ENCODE measurements at places on chromosomes 6 and 20.

DNA sequence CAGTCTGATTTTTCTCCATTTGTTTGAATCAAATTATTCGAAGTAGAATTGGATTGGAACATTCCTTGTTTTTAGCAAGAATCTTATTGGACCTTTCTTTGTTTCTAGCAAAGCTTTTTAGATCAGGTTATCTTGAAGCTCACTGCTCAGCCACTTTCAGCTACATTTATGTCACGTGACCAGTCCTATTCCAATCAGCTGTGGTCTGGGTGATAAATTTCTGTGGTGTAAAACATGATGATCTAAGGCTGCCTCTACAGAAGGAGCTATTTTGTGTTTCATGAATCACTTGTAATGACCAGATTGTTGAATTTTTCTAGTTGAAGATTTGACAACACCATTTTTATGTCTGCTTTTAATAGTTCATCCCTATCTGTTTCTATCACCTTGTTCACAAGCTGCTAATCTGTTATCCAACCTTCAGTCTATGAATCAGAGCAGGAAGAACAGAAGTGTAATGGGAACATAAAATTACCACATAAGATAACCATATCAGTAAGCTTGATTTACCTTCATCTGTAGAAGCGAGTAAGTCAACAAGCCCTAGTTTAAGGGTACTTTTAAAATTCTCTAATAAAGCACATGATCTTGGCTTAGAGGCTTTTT lies 101.0 kb upstream of the MAP3K7 start:
- no peak for DNase-seq

GRCh38 chr20:64073476-64074183 lies 5.7 kb downstream of the RGS19 start:
- no peak for DNase-seq

GRCh38 chr6:4358414-4359107 lies 223.2 kb upstream of the ECI2 start:
- no peak for DNase-seq

DNA sequence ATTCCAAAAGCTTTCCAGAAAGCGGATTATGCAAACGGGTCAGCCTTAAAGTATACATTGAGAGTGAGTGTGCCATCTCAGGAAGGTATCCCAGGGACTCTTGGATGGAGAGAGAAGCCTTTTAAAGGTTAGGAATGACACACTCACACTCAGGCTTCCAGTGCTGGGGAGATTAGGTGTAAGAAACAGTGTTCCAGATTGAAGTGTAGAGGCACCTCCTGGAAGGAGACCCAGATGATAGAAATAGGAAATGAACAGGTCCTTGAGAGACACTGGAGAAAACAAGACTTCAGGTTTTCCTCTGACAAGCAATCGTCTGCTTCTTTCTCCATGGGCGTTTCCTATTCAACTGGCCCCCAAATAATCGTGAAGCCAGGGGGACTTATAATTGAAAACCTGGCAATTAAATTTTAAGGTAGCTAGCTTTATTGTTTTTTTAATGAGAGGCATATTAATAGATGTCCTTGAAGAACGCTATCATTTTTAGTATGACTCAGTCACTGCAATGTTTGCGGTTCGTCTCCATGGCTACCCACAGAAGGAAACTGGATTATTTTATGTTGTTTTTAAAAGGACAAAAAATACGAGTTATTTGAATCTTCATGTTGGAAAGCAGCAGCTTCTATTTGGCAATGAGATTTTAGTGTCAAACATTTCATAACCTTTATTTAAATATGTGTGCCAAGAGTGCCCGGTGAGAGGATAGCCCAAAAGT lies 85.3 kb downstream of the TRMT6 start:
- DNase-seq = peak; percentile 31

GRCh38 chr6:43762966-43763695 lies 6.9 kb upstream of the VEGFA start:
- no peak for DNase-seq

DNA sequence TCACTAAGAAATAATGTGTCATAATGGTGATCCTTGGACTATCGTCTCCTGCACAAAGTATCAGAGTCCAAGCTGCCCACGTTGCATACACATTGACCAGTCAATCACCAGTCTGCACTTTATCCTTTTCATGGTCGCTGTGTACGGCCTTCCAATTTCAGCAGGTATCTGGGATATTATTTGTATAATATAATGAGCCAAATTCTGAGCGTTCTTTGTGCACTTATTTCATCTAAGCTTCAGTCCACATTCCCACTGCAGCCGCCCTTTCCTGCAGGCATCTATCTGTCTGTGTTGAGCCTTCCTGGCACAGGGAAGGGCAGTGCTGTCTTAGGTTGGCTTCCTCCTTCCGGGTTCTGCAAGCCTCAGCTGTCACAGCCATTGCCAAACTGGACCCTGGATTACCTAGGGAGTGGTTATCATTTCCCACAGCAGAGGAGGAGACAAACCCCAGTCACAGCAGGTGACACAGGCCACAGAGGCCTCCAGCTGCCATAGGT lies 174.3 kb downstream of the TTLL2 start:
- DNase-seq = no peak

DNA sequence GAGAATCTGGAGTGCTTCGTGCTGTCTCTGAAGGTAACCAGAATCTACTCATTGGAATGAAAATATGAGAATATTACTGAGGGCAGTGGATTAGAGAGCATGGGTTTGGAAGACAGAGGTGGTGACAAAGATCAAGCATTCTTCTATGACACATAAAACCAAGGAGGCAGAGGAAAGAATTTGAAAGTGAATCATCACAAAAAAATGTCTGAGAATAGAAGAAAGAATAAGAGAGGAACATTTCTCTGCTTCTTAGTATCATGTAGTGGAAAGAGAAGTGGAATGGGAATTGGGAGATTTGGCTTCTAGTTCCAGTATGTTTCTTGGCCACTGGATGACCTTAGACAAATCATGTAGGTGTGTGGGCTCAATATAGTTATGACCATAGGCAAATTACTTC lies 474.0 kb downstream of the TFAP2B start:
- DNase-seq = no peak

GRCh38 chr6:41678511-41679084 lies 40.3 kb downstream of the MDFI start:
- no peak for DNase-seq

DNA sequence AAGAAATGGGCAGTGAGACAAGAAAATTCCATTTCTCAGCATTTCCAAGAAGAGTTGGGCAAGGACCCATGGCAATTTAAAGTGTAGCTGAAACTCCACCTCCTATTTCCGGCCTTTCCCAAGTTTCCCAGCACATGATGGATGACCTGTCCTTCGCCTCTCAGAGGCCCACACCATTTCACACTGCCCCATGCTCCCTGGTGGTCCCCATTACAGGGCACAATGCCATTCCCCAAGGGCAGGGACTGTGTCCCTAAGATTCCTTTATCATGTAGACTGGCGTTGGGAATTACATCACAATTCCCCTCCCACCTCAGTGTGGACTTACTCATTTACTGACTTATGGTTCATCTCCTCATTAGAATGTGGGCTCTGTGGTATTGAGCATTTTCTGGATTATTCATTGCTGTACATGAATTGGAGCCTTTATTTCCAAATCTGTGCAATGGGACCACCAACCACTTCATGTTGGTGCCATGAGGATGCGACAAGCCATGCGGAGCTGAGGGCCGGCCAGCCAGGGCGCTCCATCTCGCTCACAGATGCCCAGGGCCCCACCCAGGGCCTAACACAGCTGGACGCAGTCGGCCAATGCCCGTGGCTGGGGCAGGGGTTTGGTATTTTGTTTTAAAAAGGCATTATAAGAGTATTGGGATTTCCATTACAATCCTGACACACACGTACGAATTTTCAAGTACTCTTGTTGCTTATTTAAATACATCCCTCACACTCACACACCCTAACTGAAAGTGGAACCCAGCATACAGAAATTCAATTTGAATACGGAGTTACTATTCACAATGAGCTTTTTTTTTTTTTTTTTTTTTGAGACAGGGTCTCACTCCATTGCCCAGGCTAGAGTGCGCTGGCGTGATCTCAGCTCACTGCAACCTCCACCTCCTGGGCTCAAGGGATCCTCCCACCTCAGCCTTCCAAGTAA lies 5.4 kb downstream of the ACSS1 start:
- DNase-seq = no peak

GRCh38 chr6:92779746-92780145 lies 639.6 kb downstream of the EPHA7 start:
- no peak for DNase-seq

GRCh38 chr6:3317741-3318211 lies 59.0 kb downstream of the PSMG4 start:
- DNase-seq = no peak

DNA sequence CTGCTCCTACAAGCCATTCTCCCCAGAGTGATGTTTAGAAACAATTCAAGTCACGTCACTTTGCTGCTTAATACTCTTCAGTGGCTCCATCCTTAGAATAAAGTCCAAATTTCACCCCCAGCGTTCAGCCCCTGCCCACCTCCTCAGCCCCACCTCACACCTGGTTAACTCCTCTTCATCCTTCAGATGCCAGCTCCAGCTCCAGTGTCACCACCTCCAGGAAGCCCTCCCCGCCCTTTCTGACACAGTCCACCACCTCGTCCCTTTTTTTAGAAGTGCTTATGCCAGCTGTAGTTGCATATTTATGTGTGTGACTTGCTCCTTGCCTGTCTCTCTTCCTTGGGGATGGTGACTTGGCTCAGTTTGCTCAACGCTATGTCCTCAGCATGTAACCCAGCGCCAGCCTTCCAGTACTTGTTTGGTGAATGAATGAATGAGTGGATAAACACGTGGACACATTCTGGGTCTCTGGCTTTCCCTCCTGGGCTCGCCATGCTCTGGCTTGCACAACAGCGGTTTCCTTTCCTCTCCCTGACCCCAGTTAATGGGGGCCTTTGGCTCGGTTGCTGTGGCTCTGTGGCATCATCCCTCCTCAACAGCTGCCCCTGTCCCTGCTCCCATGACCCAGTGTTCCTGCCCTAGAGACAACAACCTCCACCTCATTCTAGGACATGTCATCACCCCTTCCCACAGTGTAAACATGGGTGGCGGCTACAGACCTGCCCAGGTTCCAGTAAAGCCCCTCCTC lies 3.7 kb upstream of the IP6K3 start:
- DNase-seq = no peak

DNA sequence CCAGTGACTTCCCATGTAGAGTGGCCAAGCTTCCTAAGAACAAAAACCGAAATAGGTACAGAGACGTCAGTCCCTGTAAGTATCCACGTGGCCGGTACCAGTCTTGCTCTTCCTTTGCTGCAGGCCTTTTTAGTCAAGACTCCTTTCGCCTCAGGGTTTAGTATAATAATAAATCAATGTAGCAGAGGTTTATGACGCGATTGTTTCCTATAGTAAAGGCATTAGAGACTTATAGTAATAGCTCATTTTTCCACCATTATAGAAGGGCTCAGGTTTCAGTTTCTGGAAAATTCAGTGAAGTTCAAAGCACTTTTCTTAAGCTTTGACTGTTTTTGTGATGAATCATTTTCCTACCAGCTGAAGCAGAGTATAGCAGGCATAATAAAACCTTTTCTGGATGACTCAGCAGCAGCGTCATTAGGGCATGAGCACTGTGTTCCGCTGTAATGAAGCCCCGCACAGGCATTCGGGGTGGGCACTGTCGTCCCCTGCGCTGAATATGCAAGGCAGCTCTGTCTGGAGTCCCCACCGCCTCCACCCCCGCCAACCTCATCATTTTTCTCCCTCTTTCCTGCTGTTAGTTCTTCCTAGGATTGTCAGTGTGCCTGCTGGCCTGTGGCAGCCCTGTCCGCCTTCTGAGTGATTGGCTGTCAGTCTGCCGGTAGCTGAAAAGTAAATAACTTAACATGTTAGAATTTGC lies 51.3 kb downstream of the PTPN1 start:
- no peak for DNase-seq

DNA sequence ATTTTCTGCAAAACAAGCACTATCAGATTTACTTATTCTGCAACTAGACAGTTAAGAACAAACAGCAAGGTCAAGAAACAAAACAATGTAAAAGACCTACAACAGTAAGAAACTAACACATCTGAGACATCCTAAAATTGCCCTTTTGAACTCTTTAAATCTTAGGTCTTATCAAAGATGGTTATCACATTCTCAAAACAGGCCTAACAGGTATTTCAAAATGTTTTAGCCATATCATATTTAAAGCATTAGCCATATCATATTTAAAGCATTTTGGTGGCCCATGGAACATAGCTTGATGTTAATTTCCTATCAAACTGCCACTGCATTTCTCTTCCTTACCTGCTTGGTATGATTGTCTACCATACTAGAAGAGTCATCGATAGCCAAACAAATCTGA lies 11.1 kb upstream of the LYRM2 start:
- no peak for DNase-seq

GRCh38 chr6:13669476-13669875 lies 42.2 kb downstream of the RANBP9 start:
- no peak for DNase-seq

DNA sequence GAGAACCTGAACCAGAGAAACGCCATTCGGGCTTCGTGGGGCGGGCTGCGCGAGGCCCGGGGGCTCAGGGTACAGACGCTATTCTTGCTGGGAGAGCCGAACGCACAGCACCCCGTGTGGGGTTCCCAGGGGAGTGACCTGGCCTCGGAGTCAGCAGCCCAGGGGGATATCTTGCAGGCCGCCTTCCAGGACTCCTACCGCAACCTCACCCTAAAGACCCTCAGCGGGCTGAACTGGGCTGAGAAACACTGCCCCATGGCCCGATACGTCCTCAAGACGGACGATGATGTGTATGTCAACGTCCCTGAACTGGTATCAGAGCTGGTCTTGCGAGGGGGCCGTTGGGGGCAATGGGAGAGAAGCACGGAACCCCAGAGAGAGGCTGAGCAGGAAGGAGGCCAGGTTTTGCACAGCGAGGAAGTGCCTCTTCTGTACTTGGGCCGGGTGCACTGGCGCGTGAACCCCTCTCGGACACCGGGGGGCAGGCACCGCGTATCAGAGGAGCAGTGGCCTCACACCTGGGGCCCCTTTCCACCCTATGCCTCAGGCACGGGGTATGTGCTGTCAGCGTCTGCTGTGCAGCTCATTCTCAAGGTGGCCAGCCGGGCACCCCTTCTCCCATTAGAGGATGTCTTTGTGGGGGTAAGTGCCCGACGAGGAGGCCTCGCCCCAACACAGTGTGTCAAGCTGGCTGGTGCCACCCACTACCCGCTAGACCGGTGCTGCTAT lies 904 bp downstream of the B3GALT4 start:
- no peak for DNase-seq

- DNase-seq = peak; percentile 38
Observed at GRCh38 chr6:51855310-51856082, 231.9 kb downstream of the PKHD1 start.
